ENCODE measurements at places on chromosomes 12 and 14.

DNA sequence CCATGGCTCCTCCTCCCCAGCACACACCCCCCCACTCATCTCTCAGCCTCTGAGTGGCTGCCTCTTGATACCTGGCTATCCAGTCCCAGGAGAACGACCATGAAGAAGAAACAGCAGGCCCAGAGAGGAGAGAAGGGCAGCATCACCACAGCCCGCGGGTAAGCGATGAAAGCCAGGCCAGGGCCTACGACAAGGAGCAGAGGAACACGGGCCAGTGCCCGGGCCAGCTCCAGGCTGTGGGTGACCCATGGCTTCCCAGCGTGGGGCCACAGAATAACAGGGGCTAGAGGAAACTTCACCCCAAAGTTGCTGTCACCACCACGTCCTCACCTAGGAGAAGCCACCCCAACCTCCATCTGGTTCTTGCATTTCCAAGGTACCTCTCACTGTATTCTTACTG is 10.4 kb upstream of the SLC6A12 start:
- no peak for DNase-seq

GRCh38 chr14:39861229-39861600 is 429.0 kb upstream of the FBXO33 start:
- DNase-seq: no peak

DNA sequence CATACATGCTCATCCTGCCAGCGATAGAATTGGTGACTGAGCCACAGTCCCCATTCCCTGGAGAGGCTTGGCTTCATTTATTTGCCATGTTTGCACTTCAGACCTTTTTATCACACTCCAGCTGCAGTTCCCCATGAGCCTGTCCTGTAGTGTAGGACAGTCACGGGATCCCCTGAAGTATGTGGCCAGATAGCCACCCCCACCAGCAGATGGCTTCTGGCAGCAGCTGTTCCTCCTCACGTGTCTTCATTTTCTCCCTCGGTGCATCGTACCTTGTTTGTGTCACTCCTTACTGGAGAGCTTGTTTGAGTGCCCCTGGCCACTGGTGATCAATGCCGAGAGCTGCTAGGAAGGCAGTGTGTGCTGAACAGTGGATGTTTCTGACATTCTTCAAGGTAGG is 40.2 kb downstream of the UBE3B start:
- no peak for DNase-seq

DNA sequence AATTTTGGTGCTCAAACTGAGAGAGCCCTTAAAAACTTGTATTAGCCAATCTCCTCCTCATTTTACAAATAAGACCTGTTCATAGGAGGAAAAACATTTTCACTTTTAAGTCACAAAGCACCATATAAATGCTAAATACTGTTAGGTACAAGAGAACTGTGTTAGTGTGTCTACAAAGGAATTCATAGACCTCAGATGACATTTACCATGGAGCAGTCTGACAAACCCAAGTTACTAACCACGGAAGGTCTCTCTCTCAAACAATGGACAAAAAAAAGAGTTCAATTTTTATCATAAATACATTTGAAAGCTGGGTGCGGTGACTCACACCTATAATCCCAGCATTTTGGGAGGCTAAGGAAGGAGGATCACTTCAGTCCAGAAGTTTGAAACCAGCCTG is 10.0 kb downstream of the SBNO1 start:
- no peak for DNase-seq
